ENCODE measurements at places on chromosomes 1 and 21.

- DNase-seq: no peak
These were observed 72.2 kb downstream of the ADAMTS1 start for GRCh38 chr21:26773058-26773457.

DNA sequence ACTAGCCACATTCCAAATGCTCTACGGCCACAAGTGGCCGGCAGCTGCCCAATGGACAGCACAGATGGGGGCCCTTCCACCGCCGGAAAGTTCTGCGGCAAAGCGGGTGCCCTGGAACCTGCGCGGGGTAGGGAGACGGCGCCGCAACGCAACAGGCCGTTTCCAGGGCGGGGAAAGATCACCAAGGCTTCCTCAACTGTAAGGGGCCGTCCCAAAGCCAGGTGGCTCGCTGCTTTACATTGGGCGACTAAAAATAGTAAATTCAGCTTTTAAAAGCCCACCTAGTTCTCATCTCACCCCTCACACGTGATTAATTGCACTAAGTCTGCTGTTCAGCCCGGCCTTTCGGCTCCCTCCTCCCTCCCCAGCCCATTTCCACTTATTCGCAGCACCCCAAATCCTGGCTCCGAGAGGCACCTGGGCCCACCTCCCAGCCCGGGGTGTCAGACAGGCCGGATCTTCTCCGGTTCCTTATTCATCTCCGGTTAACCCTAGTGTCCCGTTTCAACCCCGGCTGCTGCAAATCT, 643 bp downstream of the CFAP298 start:
- peak; percentile 38 for DNase-seq

GRCh38 chr1:203599875-203600781, 26.5 kb upstream of the ATP2B4 start:
- DNase-seq: no peak

GRCh38 chr1:143691400-143691891, 280.3 kb downstream of the FAM72C start:
- DNase-seq: no peak

DNA sequence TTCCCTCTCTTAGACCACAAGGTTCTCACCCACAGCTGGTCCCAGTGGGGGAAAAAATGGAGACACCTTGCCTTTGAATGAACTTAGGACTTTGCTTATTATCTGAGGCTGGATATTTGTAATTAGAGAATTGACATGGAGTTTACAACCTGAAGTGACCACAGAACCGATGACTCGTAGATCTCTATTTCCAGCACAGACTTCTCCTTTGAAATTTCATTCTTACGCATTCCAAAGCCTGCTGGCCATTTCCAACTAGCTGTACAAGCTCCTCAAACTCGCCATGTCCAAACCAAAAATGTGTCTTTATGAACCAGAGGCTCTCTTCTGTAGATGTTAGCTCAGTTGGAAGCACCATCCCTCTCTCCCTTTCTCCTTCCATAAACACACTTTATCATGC, 12.0 kb downstream of the RAB7B start:
- DNase-seq: no peak

GRCh38 chr1:152034654-152035538, 1.9 kb downstream of the S100A11 start:
- peak; percentile 72 for DNase-seq

DNA sequence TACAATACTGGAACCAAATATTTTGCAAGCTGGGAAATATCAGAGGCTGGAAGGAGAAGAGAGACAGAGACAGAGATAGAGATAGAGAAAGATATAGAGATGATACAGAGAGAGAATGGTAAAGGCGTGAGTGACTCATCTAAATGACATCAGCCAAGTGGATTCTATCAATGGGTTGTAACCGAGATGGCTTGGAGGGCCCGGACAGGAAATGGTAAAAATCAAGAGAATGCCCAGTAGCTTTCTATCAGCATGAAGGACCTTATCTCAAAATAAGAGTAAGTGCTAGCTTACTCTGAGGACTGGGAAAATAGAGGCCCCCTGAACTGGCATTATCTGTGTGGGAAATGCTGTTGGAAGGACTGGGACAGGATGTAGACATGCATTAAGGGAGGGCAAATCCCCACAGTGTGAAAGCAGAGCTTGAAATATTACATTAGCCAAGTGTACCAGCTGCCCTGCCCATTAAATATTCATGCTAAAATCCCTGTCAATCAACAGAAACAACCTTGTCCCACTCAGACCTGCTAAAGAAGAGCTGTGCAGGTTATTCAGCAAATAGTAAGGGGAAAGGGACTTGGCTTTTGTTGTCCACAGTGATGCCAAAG, 76.6 kb upstream of the ZNF644 start:
- no peak for DNase-seq

- DNase-seq: no peak
These were observed 14.9 kb downstream of the MAP3K7CL start for GRCh38 chr21:29145354-29145782.

DNA sequence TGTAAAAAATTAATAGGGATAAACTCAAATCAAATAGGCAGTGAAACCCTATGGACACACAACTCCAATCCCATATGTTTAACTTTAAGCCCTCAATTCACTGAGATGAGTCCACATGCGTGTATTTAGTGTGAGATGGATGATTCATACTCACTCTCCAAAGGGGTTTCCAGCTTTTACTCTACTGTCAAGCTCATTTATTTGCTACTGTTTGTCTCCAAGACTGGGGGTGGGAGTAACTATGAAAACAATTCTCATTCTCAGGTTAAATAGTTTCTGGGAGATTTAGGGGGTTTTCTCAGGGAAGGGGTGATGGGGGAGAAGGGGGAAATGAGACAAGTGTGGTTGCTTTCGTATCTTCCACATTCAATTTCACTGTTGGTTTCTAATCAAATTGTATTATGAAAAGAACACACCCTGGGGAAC, 2.7 kb downstream of the RAB29 start:
- DNase-seq: no peak

- DNase-seq: no peak
These were observed 97.3 kb upstream of the BEND5 start for GRCh38 chr1:48873944-48874343.

GRCh38 chr21:29958551-29958950, 18.8 kb upstream of the GRIK1 start:
- no peak for DNase-seq

DNA sequence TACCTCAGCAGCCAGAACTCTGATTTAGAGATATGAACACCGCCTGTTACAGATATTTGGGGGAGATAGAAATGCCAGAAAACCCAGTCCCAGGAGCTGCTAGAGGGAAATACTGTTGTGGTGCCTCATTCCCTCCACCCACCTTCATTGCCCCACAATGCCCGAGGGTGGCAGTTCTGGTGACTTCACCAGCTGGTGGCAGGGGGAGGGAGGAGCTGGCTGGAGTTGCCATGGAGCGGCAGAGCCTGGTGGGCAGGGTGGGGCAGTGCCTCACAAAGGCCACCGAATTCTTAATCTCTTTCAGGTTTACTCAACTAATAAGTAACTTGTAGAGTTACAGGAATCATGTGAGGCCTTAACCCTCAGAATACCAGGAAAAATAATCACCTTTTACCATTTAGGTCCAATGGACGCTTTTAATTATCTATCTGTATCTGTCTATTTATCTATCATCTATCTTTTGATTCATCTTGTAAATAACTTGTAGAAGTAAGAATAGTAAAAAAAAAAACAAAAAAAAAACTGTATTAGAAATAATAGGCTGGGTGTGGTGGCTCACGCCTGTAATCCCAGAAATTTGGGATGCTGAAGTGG, 11.7 kb upstream of the S100A11 start:
- no peak for DNase-seq

DNA sequence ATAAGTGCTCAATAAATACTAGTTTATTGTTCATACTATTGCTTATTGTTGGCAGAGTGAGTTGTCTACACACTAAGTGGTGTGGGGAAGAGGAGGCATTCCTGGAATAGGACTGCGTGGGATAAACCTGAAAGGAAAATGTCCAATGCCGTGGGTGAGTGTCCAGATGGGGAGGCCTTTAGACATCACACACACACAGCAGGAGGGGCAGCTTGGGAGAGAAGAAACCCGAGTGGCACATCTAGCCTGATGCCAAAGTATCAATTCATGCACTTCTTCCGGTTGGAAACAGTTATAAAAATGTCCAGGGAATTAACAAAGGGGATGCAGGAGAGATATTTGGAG, 27.3 kb downstream of the CCN1 start:
- DNase-seq: no peak

GRCh38 chr1:100249155-100249536, 488 bp downstream of the DBT start:
- no peak for DNase-seq

DNA sequence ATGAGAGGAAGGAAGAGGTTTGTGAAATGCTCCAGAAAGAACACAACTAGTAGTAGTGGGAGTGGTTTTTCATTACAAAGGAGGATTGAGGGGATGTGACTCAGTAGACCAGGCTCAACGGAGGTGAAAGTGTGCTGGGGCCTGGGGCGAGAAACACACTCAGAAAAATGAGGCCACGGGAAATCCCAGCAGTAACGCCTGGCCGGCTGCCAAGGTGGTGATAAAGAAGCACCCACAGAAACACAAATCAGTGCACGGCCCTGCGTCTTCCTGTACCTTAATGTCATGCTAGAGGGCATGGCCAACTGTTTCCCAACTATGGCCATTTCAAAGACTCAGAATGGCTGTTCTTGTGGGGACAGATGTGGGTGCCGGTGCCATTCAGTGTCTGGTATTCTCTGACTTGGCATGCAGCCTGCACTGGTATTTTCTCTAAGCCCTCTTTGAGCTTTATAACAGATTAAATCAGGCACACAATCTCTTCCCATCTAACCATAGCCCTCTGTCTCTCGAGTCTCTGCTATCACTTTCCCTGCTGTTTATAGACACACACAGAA, 38.2 kb downstream of the URB2 start:
- DNase-seq: peak; percentile 87

DNA sequence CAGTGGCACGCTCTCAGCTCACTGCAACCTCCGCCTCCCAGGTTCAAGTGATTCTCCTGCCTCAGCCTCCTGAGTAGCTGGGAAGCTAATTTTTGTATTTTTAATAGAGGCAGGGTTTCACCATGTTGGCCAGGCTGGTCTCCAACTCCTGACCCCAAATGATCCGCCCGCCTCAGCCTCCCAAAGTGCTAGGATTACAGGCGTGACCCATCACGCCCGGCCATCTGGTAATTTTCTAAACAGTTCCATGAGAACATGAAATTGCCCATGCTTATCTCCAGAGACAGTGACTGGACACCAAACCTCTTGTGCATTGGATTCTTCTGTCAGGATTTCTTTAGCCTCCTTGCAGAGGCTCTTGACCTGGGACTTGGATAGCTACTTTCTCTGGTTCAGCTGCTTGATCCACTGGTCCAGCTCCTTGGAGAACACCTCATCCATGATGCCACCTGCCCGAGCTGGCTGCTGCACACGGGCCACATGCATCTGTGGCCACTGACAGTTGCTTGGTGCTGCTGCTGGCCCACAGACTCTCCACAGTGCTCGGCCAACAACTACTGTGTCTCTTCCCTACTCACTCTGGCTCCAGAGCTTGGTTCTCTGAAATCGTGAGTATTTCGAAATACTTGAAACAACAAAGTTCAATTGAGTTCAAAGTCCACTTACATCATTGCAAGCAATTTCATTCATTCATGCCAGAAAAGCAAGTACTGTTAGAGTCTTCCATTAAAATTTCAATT, 40.0 kb upstream of the CTPS1 start:
- no peak for DNase-seq

DNA sequence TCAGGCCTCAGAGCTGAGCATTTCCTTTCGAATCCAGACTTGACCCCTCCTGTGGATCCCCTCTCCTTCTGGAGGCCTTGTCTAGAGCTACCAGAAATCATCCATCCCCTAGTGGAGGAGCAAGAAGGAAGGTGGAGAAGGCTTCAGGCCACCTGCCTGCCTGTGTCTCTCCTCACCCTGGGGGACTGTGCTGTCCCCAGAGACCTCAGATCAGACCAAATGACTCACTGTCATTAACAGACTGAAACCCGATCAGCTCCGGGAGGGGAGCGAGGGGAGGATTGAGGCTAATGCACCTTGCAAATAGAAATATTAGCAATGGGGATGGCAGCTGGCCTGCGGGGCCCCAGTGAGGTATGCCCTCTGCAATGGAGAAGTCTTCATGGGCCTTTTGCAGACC, 2.1 kb downstream of the MYBPH start:
- no peak for DNase-seq

DNA sequence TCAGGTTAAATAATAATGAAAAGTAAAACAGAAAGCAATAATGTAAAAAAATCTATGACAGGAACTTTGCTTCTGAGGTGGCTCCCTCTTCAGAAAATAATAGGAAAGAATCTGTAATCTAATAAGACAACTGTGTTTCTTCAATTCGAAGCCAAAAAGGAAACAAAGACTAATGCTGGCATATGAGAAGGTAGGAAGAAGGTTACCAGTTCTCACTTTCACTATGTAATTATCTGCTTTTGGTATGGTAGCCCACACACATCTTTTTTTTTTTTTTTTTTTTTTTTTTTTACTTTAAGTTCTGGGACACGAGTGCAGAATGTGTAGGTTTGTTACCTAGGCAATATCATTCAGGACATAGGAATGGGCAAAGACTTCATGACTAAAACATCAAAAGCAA, 47.1 kb downstream of the COP1 start:
- no peak for DNase-seq

DNA sequence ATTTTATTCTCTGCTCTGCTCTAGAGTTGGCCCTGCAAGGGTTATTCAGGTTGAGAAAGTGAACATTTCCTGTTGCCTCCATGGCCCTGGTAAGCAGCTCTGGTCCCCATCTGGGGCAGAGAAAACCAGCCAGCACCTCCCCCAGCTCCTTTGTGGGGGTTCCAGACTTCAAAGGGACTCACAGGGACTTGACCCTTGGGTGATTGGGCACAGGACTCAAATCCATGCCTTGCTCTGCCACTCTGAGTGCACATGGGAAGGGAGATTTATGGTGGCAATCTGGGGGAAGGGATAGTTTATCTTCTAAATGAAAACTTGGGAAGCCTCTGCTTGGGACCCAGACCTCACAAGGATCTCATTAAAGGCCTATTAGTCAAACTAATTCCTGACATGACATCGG, 212.8 kb downstream of the FOXD2 start:
- DNase-seq: no peak

GRCh38 chr1:159200769-159201168, 3.9 kb upstream of the ACKR1 start:
- no peak for DNase-seq

GRCh38 chr21:20662514-20662913, 335.7 kb upstream of the NCAM2 start:
- DNase-seq: no peak
